ENCODE measurements at places on chromosomes 7 and 10.

DNA sequence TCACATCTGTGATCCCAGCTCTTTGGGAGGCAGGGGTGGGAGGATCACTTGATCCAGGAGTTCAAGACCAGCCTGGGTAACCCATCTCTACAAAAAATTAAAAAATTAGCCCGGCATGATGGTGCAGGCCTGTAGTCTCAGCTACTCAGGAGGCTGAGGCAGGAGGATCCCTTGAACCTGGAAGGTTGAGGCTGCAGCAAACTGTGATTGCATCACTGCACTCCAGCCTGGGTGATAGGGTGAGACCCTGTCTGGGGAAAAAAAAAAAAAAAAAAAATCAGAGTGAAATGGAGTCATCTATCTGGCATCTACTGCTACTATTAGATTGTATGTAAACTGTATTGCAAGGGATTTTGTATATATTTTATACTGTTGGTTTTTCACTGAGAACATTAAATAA, 59.1 kb downstream of the KMT2E start:
- no peak for DNase-seq

DNA sequence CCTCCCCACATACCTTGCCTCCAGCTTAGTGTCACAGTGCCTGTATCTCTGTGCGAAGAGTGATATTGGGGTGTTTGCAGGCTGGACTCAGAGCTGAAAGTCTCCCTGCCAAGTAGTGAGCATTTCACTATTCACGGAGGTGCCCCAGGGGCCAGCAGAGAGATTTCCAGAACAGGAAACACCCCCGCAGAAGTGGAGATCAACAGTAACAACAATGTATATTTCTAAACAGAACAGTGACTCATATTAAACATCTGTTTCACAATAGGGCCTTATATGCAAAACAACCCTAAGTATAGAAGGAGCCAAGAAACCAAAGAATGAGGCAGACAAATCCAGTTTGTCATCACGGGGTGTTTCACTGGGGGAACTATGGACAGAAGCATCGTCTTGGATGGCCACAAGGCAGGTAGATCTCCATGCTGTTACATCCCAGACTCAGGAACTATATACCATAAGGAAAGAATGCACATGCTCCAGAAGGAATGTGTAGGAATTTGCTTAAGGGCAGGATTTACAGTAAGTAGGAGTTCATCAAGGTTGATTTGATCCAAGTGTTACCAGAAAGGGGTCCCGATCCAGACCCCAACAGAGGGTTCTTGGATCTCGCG, 29.3 kb upstream of the CCL24 start:
- peak; percentile 66 for DNase-seq

DNA sequence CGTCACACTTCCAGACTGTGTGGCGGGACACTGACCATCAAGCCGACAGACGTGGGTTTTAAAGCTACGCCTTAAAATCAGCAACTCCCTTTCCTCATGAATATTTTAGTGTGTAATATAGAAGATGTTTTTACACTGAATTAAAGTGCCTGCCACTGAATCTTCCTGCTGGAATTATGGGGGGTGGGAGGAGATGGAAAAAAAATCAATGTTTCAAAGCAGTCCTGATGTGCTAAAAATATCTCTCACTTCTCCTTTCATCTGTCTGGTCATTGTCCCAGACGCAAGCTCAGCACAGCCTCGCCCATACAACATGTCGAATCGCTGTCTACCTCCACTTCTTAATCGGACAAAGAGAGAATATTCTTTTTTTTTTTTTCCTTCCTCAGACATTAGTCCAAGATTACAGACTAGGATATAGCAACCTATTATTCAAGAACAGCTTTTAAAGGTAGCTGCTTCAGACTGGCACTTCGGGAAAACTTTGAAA, 165.1 kb upstream of the KLF14 start:
- no peak for DNase-seq

DNA sequence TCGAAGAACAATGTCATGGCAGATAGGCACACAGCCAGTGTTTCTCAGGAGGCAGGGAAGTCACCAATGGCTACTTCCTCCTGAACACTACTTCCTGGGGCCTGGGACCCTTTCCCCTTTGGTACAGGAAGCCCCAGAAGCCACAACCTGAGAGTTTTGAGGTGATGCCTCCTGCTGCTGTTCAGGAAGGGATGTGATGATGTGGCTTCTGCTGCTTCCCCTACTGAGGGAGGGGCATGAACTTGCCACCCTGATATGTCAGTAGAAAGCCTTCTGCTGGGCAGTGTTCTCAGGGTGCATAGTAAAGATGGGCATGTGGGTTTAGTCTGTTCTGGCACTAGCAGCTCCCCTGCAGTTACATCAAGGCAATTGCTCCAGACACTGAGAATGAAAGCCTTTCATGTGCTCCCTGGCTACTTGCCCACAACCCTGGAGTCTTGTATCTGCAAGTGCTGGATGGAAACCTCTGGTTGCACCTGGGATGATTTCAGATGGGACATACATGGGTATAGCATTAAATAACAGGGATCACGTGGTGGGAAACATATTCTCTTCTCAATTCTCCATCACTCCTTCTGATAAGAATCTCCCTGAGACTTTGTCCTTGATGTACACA, 69.3 kb downstream of the ADRA2A start:
- no peak for DNase-seq

GRCh38 chr7:44403775-44404174, 78.4 kb upstream of the CAMK2B start:
- DNase-seq, result no peak

- no peak for DNase-seq
Observed at GRCh38 chr7:108498481-108498880, 27.5 kb downstream of the PNPLA8 start.

DNA sequence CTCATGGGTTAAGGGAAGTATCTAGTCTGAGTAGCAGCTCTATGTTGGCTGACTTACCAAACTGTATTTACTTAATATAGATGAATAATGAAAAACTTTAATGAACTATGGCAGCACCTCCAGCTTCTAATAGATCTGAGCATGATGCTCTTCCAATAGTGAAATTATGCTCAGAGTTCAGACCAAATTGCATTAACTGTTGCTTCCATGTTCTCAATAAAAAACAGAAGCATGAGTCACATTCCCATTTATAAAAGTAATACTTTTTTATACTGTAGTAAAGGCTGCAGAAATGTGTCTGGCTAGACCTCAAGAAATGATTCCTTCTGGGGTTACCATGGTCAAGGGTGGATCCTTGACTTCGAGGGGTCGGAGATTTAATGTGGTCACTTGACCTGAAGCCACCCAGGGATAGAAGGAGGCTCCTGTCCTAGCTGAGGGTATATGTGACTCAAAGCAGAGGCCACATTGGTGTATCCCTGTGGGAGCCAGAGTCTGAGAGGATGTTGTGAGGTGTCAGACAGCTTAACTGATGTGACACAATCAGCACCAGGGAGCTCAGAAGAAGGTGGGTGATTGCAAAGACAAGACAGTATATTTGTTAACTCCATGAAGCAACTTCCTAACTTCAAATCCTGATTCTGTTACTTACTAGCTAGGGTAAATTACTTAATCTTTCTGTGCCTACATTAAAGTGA, 19.8 kb upstream of the PLCE1 start:
- no peak for DNase-seq

- DNase-seq, result peak; percentile 64
Observed at GRCh38 chr10:70575486-70575873, 27.1 kb downstream of the PRF1 start.

DNA sequence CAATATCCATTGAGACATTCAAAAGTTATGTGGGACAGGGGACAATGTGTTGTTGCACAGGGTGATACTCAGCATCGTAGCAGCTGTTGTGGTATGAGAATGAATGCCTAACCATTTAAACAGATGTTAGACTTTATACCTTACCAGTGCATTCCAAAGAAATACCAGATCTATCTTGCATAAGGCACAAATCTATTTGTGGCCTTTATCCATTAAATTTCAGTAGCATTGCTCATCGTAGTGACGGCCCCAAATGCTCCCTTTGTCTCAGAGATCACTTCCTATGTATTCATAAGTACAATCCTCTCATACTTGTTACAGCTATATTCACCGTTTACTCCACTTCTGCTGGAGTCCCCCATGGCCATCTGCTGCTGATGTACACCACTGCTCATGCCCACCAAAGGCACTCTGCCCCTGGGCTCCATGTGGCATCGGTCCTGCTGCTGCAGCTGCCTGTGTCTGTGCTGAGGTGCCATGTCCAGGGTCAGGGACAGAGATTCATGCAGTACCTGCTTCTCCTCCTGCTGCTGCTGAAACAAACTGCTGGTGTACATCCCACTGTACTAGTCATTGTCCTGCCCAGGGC, 96.3 kb downstream of the CPED1 start:
- peak; percentile 44 for DNase-seq

DNA sequence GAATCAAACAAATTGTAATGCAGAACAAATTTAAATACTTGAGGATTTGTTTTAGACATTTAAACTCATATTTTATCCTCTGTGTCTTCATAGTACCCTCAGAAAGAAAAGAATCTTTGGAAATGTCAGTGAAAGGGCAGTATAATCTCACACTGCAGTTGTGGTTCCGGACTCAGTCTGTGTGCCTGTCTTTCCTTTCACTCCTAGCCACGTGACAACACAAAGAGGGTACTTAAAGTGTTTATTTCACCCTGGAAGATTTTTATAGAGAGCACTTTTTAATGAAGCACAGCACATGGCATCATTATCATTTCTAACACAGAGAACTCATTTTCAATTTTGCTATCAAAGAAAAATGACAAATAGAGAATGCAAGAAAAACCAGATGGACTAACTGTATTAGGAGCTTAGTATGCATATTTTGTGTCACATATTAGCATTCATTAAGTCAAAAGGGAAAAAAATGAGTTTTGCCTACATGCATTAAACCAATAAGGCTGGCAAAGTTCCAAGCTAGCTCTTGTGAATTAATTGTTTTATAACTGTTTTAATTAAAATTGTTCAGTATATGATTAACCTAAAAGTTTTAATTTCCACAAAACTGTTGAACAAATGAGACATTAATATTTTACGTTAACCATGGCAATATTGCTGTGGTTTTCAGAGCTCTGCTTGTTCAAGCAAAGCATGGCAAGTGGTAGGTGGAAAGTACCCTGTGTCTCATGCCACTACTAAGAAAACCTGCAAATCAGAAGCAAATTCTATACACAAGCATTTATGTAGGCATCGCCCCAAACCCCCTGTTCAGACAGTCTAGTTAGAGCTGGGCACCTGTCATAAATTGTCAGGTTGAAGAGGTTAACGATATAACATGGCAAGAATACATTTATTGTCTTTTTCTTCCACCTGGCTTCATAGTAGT, 65.9 kb downstream of the AUTS2 start:
- no peak for DNase-seq

GRCh38 chr7:31408140-31408729, 67.7 kb upstream of the NEUROD6 start:
- DNase-seq, result peak; percentile 84

DNA sequence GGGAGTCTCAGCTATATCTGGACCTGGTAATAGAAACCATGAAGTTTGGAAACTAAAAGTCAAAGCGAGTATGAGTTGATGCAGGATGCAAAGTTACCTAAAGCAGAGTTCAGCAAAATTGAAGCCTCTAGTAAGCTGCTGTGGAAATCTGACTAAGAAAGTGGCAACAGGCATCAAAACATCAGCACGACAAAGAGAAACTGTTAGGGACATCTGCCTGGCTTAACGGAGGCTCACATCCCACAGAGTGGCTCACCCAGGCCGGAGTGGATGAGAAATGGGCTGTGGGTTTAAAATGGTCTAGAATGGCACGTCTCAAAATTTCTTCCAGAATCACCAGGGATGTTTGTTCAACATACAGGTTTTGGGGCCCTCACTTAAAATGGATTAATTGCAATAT, 164.1 kb upstream of the NPY start:
- no peak for DNase-seq

DNA sequence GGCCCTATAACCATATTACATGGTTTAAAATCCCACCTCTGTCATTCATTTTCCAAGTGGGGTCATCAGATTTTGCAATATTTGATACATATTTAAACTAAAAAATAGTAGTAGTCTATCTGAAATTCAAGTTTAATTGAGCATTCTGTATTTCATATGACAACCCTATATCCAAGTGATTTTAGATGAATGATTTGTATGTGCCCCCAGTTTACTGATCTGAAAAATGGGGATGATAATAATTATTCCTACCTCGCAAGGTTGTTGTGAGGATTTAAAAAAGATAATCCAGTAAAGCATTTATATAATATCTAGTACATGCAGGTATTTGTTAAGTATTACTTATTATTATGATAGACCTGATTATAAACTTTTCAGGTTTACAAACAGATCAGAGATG, 84.6 kb downstream of the ARHGAP21 start:
- DNase-seq, result no peak

GRCh38 chr7:121187676-121188075, 141.1 kb upstream of the WNT16 start:
- no peak for DNase-seq

- DNase-seq, result no peak
Observed at GRCh38 chr7:23918856-23919255, 208.8 kb downstream of the STK31 start.

GRCh38 chr7:39921506-39922175, 28.4 kb upstream of the CDK13 start:
- no peak for DNase-seq

Data from urothelium cell line (cell line).